ENCODE measurements at places on chromosomes 6 and 20.

DNA sequence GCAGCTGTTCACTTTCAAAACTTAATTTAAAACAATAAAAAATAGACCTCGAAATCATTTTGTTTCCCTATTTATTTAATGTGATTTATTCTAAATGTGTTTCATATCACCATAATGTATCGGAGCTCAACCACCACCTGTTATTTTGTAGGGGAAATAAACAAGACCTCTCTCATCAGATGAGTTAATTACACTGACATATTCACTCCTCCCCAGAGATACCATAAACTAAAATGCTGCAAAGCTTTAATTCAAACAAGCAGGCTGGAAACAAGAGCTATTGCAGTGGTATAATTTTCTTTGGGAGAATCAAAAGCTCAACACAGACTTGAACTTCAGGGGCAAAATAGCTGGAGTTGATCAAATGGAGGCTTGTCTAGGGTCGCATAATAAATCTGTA lies 303.5 kb upstream of the TSHZ2 start:
- DNase-seq = no peak

DNA sequence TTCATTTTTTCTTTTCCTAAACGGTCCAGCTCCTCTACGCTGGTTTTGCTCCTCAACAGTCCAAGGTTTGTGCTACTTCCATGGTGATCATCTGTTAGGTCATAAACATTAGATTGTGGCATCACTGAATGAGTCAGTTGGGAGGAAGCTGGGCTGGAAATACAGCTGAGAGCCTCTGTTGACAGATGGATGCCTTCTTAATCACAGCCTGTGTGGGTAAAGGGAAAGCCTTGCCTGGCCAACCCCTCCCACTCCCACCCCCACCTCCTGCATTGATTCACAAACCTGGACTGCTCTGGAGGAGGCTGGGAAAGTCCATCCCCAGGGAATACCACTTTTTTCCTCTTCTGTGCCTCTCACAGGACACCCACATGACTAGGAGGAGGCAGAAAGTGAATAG lies 180.6 kb upstream of the CCN2 start:
- peak; percentile 88 for DNase-seq

DNA sequence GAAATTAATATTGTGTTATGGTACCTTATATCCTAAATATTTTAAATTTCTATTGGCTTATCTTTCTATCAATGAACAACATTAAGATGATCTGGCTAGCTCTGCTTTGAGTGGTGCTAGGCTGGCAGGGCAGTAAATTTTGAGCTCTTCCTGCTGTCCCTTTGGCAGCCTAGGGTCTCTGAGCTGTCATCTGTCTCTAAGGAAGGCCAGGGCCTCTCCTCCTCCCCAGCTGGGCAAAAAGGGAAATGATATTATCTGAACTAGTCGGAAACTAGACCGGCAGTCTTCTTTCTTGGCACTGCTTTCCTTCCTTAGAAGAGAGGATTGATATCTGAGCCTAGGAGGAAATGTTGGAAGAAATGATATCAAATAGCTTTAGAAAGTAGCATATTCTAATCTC lies 176.7 kb upstream of the BTBD3 start:
- DNase-seq = no peak

DNA sequence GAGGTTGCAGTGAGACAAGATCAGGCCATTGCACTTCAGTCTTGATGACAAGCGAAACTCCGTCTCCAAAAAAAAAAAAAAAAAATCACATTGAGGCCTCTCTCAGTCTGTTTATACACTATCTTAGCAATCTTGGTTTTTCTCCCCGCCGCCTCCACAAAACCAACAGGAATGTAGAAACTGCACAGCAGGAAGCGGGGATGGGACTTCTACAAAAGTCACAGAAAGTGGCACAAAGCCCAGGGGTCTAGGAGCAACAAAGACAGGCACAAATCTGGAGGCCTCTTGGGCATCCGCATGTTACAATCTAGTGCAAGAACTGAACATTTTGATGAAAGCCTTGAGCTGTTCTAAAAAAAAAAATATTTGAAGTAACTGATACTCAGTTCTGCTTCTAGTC lies 48.6 kb downstream of the KDM1B start:
- no peak for DNase-seq

DNA sequence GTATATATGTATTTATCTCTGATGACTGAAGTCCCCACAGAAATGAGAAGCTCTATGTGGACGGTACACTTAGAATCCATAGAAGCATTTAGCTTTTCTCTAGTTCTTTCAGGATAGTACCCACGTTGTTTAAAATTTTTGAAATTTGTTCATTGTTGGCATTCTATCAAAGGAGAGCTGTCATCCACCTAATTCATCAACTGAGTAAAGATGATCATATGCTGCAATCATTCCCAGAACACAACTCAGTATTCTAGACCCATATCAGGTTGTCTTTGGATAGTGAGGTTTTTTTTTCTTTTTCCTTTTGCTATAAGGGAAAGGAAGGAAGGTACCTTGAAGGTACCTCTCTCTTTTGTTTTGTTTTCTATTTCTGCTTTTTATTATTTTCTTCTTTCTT lies 9.3 kb downstream of the SERAC1 start:
- no peak for DNase-seq

DNA sequence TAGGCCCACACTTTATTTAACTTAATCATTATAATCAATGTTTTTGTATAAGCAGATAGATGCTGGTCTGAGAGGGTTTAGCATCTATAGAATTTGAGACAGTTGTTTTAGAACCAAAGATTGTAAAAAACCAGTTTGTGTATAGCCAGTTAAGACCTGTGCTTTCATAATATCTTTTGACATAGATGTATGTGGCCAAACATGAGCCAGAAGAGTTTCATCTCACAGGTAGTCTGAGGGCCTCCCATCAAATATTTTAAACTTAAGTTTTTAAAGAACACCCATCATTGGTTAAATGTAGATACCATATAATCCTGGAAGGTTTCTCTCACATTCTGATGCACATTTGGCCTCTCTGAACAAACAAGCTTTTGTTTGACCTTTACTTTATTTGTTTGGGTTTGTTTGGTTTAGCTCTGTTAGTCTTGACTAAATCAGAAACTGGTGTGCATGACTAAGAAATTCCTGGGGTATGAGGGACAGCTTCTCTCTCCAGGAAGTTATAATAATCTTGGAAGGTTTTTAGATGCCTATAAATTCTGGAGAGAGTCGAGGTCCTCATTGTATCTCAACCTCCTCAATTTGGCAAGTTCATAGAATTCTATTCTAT lies 58.0 kb upstream of the TMEM200A start:
- no peak for DNase-seq

DNA sequence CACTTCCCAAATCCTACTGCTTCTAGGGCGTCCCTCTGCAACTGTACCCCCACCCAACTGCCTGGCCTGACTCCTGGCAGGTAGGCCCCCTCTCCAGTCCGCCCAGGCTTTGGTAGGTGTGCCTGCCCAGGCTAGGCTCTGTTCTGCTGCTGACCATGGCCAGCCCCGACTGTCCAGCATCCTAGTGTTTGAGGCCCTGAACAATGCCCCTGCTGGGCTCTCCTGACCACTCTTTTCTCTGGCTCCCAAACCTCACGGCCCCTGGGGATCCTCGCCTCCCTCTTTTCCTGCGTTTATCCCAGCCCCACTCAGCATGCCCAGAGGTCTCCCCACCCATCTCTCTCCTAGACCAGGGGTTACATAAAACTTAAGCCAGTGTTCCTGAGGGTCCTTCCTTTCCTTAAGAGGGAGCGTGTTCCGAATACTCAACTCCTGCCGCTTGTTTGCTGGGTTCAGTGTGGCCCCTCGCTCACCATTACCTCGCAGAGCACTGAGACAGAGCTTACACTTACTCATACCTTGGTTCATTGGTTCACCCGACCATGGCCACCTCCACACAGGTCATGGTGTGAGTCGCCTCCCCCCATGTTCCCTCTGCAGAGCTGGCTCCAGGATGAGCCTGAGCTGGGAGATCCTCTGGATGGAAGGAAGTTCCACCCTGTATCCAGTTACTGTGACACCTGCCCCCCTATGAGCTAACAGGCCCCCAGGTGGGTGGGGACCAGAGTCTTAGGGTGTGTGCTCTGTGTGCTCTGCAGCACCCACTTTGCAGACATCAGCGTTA lies 21.0 kb upstream of the MYT1 start:
- no peak for DNase-seq

- no peak for DNase-seq
Observed at GRCh38 chr20:37330316-37330715, 15.6 kb upstream of the SRC start.

DNA sequence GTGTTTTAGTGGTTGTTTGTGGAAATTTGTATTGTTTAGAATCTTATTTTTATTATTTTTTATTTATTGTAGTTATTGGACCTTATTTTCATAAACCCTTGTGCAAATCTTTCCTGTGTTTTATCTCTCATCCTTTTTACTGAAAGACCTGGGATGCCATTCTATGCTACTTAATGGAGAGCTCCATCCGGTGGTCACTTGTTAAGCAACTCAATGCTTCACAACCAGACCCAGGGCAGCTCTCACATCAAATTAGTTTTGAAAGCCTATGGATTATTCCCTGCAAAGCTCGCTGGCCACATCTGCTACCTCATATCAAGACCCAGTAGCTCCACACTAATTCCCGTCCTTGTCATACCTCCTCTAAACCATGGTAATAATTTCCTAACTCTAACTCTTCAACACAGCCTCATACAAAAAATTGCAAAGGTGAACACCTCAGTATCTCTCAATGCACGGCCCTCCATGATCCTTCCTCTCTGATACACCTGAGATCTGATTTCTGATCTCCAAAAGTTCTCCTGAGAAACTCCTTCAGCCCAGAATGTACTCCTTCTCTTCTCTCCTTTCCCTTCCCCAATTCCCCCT lies 296.6 kb upstream of the MANEA start:
- DNase-seq = no peak

GRCh38 chr6:17081273-17081672 lies 20.6 kb upstream of the STMND1 start:
- DNase-seq = no peak

DNA sequence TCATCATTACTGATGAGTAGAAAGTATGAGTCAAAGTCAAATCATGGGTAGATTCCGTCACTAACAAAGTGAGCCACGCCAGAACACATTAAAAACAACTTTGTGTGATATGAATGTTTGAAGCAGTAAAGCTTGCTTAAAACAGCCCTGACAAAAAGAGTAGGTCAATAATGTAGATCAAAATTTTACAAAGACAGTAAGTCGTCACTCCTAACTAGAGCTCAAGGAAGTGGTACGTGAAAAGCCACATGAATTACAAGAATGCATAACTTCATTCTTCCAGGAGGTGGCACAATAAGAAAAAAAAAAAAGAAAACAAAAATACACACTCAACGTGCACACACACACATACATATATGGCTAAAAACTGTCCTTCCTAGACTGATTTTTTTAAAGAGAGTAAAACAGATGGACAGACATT lies 69.9 kb downstream of the HACE1 start:
- peak; percentile 22 for DNase-seq

- no peak for DNase-seq
Observed at GRCh38 chr20:43365691-43366090, 92.0 kb upstream of the SRSF6 start.

DNA sequence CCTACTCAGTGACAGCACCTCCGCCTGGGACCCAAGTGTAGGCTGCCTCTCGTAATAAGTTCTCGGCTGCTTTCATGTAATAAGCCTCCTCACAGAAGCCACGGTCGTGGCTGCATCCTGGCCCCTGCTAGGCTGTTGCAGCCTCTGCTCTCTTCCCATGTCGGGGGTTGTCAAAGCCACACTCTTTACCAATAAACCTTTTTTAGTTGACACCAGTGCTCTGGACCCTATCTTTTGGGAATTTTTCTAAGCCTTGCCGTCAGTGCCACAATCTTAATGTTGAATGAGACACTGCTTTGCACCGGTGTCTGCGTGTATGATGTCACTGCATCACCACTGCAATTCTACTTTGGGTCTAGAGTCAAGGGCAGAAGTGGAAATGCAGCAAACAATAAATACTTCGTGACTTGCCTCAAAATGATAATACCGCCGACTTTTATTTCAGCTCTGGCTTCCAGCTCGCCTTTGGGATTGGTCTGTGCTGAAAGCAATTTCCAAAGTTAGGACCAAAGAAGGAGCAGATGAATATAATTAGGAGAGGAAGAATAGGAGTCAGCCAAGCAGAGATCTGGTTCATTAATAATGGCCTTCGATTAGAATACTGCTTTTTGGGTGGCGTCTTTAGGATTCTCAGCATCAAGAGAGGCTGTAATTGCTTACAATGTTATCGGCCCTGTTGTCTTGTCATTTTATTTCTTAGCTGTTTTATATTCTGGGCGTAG lies 57.6 kb upstream of the CCN6 start:
- DNase-seq = no peak

- DNase-seq = no peak
Observed at GRCh38 chr6:160979061-160979708, 12.4 kb upstream of the MAP3K4 start.

DNA sequence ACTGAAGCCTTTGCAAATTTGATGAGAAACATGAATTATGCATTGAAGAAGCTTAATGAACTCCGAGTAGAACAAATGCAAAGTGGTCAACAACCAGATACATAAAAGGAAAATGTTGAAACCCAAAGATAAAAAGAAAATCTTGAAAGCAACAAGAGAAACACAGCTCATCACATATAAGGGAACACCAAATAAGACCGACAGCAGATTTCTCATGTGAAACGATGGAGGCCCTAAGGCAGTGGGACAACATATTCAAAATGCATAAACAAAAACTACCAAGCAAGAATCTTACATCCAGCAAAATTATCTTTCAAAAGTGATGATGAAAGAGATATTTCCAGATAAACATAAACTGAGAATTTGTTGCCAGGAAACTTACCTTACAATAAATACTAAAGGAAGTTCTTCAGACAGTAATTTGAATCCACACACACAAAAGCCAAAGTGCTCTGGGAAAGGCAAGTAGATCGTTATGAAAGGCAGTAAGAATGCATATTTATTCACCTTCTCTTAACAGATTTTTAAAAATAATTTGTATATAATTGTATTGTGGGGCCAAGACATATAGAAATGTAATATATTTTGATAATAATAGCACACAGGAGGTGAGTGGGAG lies 22.5 kb downstream of the SLC52A3 start:
- no peak for DNase-seq

DNA sequence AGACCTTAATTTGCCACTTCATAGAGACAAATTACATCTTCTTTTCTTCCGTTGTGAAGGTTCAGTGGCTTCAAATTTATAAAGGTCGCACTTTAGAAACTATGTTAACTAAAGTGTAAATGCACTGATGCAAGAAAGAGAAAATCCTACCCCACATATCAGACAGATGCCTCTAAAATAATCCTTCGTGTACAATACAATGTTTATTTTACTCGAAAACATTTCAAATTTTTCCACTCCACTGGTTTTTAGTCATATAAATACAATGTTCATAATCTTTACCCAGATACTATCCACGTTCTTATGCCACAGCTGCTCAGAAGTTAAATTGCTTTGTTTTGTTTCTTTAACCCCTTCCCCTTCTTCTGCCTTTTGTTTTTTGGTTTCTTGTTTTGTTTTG lies 140.3 kb upstream of the LAMP5 start:
- no peak for DNase-seq
